ENCODE measurements at places on chromosomes 13 and 19.

DNA sequence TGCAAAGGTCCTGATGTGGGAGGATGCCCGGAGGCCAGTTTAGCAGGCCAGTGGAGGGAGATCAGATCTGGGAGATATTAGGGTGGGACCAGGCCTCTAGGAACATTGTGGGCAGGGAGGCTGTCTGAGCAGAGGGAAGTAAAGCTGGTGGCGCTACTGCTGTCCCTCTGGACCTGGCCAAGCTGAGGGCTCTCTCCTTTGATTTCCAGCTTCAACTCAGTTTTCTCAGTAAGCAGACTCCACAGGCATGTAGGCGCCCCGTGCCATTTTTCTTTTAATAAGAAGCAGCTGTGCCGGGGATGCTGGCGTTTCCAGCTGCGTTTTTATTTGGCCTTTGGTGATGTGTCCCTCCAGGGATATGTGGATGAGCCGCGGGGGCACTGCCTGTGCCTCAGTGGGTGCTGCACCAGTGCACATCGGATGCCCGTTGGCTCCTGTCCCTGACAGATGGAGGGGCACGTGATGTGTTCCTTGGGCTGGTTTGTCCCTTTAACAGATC is 6.7 kb downstream of the DNM2 start:
- no peak for DNase-seq

- no peak for DNase-seq
Measured at GRCh38 chr13:28494778-28495537, at the start of gene FLT1. TSS of gene FLT1 (minus strand) at chr13:28495128. CDS start at chr13:28494843, 285 bp downstream.

DNA sequence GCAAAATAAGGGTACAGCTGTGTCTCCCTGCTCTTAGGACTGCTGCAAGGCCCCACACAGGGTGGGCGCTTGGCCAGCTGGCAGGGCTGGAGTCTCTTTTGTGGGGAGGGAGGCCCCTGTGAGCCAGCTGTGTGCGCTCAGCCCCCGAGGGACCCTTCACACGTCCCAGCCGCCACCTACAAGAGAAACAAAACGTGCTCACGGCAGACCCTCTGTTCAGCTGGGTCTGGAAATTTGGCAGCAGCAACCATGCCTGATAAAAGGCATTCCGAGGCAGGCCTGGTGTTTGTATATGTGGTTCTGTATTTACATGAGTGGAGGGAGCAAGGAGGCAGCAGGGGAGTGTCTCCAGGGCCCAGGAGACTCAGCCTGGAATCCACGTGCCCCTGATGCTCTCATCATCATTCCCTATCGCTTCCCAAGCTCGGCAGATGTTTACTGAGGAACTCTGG is 49.7 kb downstream of the CRTC1 start:
- DNase-seq: no peak

DNA sequence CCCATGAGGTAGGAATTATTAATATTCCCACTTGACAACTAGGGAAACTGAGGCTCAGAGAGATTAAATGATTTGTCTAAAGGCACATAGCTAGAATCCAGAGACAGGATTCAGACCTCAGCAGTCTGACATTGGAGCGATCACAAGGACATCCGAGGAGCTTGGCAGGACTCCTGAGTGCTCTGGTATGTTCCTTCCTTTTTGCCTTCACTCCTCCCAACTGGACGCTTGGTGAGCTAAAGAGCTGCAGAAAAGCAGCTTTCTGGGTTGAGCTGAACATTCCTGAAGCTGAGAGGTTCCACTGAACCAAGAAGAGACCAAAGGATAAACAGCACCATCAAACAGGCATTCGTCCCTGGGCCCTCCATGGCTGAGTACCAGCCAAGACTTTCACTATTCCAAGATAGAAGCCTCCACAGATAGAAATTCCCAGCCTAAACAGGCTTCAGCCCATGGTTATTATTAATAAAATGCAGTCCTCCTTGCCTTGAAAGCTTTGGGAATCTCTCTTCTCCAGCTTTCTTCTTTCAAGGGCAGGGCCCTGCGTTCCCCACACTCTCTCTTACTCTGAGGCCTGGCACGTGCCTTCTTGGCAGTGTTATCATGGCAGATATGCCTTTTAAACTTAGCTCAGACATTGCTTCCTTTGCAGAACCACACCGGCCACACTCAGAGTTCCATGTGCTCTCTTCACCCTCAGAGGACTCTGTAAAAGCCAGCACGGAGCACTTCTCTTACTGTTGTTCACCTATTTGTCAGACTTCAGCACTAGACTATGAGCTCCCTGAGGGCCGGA is 97.1 kb downstream of the CYSLTR2 start:
- DNase-seq: no peak

- DNase-seq: no peak
Measured at GRCh38 chr13:51091839-51092238, 19.2 kb downstream of the C13orf42 start.

DNA sequence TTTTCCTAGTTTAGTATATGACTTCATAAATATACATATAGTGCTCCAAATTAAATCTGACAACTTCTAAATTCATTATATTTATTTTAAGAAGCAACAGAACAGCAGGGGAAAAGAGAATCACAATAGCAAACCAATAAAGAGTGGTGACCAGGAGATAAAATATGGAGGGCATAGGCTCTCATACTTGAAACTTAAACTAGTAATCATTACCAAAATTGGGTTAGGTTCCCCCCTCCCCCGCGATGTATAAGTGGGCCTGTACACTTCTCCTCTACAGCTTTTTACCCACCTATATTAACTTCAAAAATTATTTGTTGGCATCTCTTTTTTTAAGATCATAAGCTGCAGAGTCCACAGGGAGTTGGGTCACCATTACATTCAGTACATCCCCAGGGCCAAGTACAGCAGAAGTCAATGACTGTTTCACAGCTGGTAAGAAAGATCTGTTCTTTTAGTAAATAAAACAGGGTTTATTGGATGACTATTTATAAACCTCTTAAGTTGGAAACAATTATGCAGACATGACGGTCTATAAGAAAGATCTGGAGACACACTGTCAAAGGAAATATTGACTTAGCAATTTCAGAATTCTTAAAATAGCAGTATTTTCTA is 29.4 kb downstream of the KLF12 start:
- DNase-seq: no peak

GRCh38 chr19:29016926-29017760 is 195.8 kb downstream of the UQCRFS1 start:
- DNase-seq: no peak

- no peak for DNase-seq
Measured at GRCh38 chr13:87172166-87172835, 498.9 kb upstream of the SLITRK5 start.

- DNase-seq: no peak
Measured at GRCh38 chr13:29105779-29106178, 285.6 kb downstream of the MTUS2 start.

DNA sequence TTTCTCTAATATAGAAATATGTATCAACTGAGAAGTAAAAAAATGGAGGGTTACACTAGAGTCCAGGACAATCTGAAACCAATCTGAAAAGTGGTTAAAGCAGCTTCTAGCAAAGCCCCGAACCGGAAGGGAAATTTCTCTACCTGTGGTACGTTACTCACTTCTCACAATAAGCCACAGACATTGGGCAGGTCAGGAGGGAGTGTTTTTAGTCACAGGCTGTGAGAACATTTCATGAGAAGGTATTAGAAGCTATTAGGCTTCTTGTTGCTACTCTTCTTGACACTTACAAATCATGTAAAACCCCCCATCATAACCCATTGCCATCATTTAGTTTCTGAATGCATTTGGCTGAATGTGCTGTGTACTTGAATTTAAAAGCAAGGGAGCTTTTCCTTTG is 120.9 kb downstream of the NUFIP1 start:
- no peak for DNase-seq

- DNase-seq: no peak
Measured at GRCh38 chr13:109734002-109734785, 52.2 kb downstream of the IRS2 start.

- DNase-seq: no peak
Measured at GRCh38 chr19:56314018-56314380, 640 bp downstream of the ZSCAN5A start.

DNA sequence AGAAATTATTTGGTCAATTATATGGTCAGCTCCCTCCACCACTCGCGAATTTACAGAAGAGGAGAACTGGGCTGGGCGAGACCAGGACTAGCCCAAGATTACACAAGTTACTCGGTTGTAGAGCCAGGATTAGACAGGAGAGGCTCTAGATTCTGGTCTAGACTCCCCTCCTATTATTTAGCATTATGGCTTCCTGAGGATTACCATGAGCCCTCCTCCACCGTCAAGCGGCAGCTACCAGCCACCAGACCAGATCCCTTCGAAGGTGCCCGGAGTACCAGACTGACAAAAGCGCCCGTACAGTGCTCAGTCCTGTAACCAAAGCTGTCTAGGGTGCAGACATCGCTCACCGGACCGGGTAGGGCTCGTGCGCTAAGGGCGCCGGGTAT is 497 bp upstream of the MLNR start:
- no peak for DNase-seq

DNA sequence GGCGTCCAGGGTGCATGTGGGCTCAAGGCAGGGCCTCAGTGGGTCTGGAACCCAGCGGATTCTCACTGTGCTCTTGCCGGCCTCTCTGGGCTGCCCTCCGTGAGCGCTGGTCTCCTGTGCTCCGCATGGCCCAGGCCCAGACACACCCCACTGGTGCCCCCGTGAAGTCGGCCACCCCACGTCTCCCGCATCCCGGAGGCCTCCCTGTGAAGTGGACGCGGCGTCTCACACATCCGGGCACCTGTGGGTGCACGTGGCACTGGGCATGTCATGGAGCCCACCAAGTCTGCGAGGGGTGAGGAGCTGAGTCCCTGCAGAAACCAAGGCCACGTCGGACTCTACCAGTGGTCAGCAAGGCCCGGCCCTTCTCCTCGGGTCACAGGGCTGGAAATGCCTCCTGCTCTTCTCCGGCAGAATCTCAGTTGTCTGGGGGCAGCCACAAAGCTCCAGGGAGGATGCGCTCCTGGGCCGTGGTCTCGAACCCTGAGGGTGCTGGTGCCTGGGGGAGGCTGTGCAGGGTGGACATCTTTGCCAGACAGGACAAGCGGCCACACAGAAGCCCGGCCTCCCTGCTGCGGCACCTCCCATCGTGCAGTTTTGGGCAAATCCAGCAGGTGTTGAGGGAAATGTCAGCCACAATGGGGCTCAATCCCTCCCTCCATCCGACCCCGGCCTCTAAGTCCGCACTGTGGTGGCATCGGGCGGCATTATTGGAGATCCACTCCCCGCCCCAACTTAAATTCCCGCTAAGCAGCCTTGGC is 2.2 kb downstream of the C13orf46 start:
- DNase-seq: no peak

GRCh38 chr13:111262281-111262680 is 58.2 kb upstream of the TEX29 start:
- DNase-seq: no peak

DNA sequence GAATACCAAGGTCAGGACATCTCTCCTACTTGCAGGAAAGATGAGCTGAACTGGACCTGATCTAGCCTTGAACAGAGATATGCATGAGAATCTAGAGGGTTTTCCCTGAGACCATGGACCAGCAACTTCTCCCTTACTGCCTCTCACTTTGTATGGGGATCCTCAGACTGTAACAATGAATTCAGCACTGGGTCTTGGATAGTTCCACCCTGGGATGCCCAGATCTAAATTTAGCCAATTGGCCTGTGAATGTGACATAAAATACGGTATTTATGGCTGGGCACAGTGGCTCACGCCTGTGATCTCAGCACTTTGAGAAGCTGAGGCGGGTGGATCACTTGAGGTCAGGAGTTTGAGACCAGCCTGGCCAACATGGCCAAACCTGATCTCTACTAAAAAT is 15.3 kb upstream of the LILRA2 start:
- DNase-seq: no peak

GRCh38 chr13:73062468-73062867 is 3.7 kb downstream of the KLF5 start:
- DNase-seq: no peak

DNA sequence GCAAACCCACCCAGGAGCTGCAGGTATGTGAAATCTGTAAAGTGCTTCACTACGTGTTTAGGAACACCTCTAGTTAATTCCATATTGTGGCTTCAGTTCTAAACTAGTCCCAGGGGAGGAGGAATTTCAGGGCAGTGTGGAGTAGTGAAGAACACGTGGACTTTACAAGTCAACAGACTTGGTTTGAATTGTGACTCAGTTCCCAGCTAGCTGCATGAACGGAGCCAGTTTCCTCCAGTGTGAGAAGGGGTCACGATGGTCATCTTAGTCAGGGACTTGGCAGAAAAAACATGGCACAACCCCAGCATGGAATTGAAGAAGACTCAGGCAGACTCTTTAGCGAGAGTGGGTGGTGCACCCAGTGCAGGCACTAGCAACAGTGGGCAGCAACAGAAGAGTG is 175.7 kb upstream of the UBL3 start:
- DNase-seq: no peak

GRCh38 chr19:31840371-31840770 is 491.1 kb upstream of the TSHZ3 start:
- DNase-seq: no peak

DNA sequence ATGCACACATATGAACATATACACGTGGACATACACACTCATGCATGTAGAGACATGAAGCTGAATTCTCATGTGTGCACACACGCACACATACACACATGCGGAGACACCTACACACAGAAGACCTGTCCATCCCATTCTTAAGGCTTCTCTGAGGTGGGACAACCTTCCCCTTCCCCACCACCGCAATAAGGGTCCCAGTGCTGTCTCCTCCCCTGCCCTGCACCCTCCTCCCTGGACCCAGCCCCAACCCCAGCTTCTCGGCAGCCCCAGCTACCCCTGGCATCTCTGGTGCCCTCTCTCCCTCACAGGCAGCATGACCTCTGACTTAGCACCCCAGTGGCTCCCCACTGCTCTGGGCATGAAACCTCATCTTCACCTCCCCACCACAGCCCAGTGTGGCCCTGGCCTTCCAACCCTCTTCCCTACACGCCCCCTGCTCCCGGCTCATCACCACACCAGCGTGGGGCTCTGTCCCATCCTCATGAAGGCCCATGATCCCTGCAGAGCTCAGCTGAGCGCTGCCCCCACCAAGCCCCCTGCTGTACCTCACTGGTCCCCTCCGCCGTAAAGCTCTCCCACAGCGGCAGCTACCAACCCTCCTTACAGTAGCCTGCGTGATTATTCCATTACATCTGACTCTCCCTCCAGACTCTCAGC is 204.1 kb upstream of the ZNF536 start:
- no peak for DNase-seq

GRCh38 chr13:103487841-103488240 is 421.6 kb upstream of the SLC10A2 start:
- DNase-seq: no peak

GRCh38 chr13:39515224-39515714 is 87.7 kb downstream of the LHFPL6 start:
- no peak for DNase-seq
